ENCODE measurements at places on chromosomes 1 and 21.

DNA sequence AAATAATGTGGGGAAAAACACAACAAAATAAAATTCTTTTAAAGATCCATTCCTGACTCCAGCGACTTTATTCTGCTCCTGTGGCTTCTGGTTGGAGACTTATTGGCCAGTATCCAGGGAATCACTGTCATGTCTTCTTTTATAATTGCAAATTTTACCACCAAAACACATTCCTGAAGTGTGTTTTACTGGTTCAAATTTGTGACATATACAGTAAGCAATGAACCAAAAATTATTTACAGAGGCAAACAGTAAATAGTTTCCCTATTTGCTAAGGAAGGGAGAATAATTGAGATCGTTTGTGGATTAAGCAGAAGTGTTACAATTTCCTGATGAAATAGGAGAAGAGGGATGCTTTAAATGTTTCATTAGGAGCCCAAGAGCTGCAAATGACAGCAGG, 118.7 kb downstream of the ZNF281 start:
- H3K4me3 ChIP-seq: no peak overlapping the region
- H3K27me3 ChIP-seq: no peaks in the 10 kb centered on the region
- H3K27ac ChIP-seq: no peak overlapping the region
- no peaks in the 10 kb centered on the region for H3K36me3 ChIP-seq
- H3K4me1 ChIP-seq: peaks cover 14% of the 10 kb centered on the region

- H3K27me3 ChIP-seq: no peaks in the 10 kb centered on the region
- no peak for DNase-seq
- H3K27ac ChIP-seq: no peak overlapping the region
- no peaks in the 10 kb centered on the region for H3K4me1 ChIP-seq
- no peak overlapping the region for H3K4me3 ChIP-seq
- no peaks in the 10 kb centered on the region for H3K36me3 ChIP-seq
These were observed 20.1 kb downstream of the PRKACB start for GRCh38 chr1:84164161-84164560.

GRCh38 chr1:234553240-234554188, 56.5 kb downstream of the IRF2BP2 start:
- no peaks in the 10 kb centered on the region for H3K36me3 ChIP-seq
- no peak overlapping the region for H3K4me3 ChIP-seq
- no peak for DNase-seq
- H3K4me1 ChIP-seq: no peaks in the 10 kb centered on the region
- H3K27me3 ChIP-seq: no peaks in the 10 kb centered on the region

DNA sequence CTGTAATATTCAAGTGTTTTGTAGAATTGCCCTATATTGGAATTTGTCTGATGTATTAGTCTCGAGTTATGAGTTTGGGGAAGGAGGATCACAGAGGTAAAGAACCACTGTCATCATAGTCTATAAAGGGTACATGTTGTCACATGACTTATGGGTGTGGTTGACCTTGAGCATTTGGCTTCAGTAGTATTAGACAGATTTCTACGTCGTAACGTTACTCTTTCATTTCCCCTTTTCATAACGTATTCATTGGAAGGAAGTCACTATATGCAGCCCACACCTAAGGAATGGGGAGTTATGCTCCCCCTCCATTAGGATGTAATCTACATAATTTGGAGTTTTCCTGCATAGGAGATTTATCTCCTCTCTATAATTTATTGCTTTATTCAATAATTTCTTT, 110.1 kb upstream of the VAV3 start:
- no peaks in the 10 kb centered on the region for H3K36me3 ChIP-seq
- no peak overlapping the region for H3K4me3 ChIP-seq
- no peaks in the 10 kb centered on the region for H3K4me1 ChIP-seq
- no peaks in the 10 kb centered on the region for H3K27me3 ChIP-seq
- no peak for DNase-seq

GRCh38 chr1:53057127-53057526, 4.9 kb upstream of the PODN start:
- no peak overlapping the region for H3K4me3 ChIP-seq
- no peaks in the 10 kb centered on the region for H3K4me1 ChIP-seq

All from PC-3 (cell line).